ENCODE measurements at places on chromosomes 2 and 18.

- peak; percentile 70 for ATAC-seq
Observed at GRCh38 chr2:167192833-167193232, 304.6 kb downstream of the XIRP2 start.

GRCh38 chr18:77359561-77360314 is 110.1 kb downstream of the GALR1 start:
- ATAC-seq, result no peak

GRCh38 chr2:96874198-96874831 is 4.4 kb upstream of the SEMA4C start:
- no peak for ATAC-seq

DNA sequence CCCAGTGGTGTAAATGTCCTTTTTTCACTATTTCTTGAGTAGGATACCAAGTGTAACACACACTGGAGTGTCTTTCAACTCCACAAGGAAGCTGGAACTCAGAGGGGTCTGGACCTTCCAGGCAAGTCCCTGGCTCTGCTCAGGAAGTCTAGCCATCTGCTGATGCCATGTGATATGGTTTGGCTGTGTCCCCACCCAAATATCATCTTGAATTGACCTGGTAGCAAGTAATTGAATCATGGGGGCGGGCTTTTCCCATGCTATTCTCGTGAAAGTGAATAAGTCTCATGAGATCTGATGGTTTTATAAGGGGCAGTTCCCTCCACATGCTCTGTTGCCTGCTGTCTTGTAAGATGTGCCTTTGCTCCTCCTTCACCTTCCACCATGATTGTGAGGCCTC is 99.4 kb upstream of the CDC42EP3 start:
- no peak for ATAC-seq

DNA sequence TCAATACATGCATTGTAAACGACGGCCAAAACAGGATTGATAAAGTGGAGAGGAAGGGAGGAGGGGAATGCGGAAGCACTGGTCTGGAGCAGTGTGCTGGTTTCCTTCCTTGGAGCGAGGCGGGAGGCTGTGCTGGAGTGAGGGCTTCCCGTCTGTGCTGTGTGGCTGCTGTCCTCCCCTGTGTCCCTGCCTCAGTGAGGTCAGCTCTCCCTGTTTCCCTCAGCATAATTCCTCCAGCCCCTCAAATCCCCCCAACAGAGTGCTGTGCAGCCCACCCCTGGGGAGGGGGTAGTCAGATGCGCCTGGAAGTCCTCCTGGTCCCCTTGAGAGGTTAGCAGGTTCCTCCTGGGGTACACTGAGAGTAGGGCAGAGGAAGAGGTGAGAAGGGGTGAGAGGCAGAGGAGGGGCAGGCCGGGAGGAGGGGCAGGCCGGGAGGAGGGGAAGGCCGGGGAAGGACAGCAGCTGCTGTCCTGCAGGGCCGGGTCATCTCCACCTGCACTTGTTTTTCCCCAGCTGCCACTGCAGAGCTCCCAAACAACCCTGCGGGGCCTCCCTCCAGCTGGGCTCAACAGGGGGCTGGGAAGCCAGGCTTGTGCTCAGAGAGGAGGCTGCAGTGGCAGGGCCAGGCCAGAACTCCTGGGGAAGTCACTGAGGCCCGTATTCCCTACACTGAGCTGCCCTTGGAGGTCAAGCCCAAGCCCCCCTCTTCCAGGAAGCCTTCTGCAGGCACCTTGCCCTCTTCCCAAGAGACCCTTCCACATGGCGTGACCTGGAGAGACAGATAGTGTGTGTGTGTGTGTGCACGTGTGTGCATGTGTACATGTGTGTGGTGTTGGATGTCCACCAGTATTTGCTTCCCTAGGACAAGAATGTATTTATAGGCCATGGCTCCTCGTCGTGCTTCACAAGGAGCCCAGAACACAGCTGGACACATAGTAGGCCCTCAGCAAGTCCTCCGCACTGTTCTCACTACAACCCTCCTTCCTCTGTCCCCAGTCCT is 13.2 kb upstream of the ATP6V1B1 start:
- no peak for ATAC-seq

- no peak for ATAC-seq
Observed at GRCh38 chr18:68355637-68356036, 359.3 kb downstream of the TMX3 start.

GRCh38 chr2:67289921-67290371 is 107.2 kb upstream of the ETAA1 start:
- ATAC-seq, result no peak

GRCh38 chr2:18763338-18763737 is 174.0 kb upstream of the NT5C1B start:
- no peak for ATAC-seq

DNA sequence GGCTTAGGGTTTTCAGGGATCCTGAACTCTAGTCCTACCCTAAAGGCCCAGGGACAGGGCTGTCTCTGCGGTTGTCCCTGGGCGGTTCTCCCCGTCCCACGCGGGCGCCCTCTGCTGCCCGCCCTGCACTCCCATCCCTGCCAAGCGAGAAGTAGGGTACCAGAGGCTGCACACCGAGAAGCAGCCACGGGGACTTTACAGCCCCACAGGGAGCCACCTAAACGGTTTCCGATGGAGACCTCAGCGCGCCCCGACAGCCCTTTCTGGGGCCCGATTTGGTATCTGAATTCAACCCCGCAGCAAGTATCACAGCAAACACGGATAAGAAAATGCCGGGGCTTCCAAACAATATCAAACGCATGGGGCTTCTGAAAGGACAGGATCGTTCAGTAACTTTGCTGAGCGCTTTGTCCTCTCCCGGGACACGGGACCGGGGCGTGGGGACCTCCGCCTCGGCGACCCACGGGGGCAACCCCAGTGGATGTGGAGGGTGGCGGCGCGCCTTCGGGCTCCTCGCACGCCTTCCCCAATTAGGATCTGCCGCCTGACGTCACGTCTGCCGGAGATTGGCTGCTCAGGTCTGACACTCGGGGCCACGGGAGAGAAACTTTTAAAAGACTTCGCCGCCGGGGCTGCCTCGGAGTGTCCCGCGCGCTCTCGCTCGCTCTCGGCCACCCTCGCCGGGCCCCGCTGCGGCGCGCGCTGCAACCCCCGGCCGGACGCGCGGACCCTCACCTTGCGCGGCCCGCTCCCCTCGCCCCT is at the start of gene LTBP1:
Gene LTBP1, plus strand, starts transcription at position 640 of the 762 bp plus-strand sequence. CDS start 372 bp downstream, outside the sequence.
- peak; percentile 76 for ATAC-seq

GRCh38 chr2:176163672-176164056 is 6.6 kb downstream of the HOXD3 start:
- no peak for ATAC-seq

- ATAC-seq, result no peak
Observed at GRCh38 chr2:35035883-35036282, 1319.7 kb upstream of the CRIM1 start.

DNA sequence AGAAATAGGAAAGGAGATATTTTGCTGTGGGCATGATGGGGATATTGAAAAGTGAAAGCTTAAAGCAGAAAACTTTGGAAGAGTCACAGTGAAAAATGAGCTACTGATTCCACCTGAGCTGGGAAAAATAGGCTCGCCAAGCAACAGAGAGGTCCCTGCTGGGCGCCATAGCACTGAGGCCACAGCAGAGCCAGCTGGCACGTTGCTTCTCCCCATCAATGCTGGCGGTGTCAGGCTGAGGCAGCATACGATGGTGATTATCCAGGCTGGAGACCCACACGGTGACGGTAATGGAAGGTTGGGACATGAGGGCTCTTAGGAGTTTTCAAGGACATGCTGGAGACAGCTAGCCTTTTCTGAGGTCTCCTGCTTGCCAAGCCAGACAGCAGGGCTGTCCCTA is 25.8 kb upstream of the DTNB start:
- ATAC-seq, result no peak

DNA sequence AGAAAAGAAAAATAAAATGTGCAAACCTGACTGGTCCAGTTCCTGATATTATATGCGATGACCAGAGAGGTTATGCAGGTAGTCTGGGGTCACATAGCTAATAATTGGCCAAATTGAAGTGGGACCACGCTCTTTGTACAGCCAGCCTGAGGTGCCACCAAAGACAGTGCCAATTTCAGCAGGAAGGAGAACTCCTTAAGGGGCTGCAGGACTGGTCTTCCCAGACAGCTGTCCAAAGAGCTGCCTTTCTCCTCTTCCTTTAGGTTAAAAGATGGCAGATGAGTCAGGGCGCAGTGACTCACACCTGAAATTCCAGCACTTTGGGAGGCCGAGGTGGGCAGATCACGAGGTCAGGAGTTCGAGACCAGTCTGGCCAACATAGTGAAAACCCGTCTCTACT is 95.5 kb downstream of the ACKR3 start:
- ATAC-seq, result no peak
